Dorsolateral prefrontal cortex (tissue), 122 donors: ENCODE measurements at places on chromosomes 12 and 14.

DNA sequence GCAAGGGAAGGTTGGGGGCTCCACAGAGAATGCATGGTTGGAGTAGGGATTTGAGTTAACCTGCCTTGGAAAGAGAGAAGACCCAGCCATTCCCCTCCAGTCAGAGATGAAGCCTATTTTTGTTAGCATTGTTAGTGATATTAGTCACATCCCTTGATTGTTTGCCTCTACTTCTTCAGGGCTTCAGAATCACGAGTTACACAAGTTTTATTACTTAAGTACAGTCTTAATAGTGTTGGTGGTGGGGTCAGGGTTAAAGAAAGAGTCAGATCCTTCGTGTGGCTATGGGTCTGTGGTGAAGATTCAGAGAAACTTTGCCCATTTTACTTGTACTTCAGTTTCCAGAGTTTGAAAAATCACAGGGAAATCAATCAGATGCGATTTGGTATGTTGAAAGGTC, 363.1 kb downstream of the LRIG3 start:
- DNase-seq, result no peak

- DNase-seq, result no peak
These were observed 1304.0 kb upstream of the SEL1L start for GRCh38 chr14:82837611-82838140.

DNA sequence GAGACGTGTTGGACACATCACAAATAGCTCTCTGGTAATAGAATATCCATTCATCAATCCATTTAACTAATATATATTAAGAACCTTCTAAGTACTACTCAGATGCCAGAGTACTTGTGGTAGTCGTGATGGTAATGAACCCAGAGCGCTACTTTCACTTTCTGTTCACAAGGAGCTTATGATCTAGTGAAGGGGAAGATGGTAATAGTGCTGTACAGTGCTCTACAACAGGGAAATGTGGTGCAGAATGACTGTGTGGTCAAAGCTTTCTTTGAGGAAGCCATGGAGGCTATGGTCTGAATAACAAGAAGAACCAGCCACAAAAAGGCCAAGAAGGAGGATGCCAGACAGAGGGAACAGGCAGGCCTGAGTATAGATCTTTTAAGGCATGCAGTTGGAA, 212.0 kb downstream of the PTPRO start:
- no peak for DNase-seq

DNA sequence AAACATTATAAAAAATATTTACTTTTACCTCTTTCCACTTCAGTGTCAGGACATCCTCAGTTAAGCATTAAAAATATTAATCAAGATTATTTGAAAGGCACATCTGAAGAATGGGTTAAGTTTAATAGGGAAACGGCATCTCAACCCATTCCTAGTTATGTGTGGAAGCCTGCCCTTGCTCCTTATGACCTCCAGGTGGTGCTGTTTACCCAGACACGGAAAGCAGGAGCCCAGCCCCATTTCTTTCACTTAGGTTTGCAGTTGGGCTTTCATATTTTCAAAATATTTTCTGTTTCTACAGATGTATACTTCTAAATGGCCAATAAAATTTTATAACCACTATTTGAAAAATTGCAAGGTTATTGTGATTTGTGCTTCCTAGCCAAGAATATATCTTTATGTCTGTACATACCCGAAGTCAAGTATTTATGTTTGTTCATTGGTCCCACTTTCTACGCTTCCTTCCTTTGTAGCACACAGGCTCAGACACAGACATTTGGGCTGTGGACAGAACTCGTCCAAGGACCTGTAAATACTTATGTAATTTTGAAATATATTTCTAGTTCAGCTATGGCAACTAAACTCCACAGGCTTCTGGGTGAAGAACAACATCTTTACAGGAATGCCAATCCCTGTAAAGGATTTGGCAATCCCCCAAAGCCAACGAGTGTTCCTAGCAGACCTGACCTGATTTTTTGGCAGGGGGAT, 247.1 kb downstream of the AKAP6 start:
- DNase-seq, result peak; percentile 72

- no peak for DNase-seq
These were observed 14.3 kb upstream of the ATP23 start for GRCh38 chr12:57927086-57927485.

GRCh38 chr14:102875652-102876051, 46.8 kb upstream of the AMN start:
- DNase-seq, result no peak

- DNase-seq, result no peak
These were observed 114.5 kb downstream of the PHLDA1 start for GRCh38 chr12:75917083-75917482.

- no peak for DNase-seq
These were observed 9.4 kb downstream of the ZBTB42 start for GRCh38 chr14:104810316-104810715.

DNA sequence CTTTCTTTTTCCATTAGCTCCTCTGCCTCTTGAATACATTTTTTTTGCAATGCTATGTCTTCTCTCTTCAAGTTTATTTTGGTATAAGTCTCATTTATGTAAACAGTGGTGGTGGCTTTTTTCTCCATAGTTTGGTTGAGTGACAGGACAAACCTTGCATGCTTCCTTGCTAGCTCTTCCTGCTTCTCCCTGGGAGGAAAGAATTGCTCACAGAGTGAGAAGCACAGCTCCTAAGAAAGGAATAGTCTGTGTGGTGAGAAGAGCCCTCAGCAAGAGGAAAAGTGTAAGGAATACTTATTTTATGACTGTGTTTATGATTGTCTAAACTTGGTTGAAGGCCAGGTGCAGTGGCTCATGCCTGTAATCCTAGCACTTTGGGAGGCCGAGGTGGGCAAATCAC, 11.5 kb downstream of the CCDC175 start:
- DNase-seq, result no peak

- no peak for DNase-seq
These were observed 34.2 kb downstream of the ARID4A start for GRCh38 chr14:58332561-58332960.

DNA sequence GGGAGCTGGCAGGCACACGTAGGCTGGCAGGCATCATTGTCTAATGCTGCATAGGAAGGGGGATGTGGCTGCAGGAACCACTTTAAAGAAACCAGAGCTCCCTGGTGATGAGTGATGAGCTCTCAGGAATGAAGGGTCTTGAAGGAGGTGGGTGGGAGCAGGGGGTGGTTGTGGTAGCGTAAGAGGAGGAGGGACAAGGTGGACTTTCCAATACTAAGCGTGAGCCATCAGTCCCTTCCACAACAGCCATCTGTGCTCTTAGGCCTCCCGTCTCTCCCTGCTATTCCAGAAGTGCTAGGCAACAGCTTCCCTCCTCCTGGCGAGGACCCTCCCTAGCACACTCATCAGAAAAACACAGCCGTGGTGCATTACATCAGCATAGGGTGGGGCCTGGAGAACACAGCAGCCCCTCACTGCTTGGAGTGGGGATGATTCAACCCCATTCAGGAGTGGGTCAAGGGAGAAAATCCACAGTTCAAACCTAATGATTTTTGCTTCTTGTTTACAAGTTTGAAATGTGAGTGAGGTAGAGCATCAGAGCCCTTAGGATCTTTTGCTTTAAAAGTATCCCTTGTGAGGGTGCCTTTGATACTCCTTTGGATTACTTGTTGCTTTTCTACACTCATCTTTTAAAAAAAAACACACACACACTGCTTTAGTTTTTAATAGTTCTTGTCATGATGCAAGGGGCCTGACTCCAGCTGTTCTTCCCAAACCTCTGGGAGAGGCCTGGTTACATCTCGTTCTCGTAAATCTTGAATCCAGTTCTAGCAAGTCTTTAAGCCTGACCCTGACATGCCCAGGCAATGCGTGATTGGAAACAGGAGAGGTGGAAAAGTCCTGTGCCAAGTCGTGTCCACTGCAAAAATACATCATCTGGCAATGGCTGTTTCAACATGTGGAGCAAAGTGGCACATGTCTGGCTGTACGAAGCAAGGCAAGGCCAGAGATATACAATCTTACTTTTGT, 356.4 kb upstream of the DDHD1 start:
- DNase-seq, result no peak

GRCh38 chr12:123031171-123031845, 50.8 kb downstream of the ARL6IP4 start:
- no peak for DNase-seq

DNA sequence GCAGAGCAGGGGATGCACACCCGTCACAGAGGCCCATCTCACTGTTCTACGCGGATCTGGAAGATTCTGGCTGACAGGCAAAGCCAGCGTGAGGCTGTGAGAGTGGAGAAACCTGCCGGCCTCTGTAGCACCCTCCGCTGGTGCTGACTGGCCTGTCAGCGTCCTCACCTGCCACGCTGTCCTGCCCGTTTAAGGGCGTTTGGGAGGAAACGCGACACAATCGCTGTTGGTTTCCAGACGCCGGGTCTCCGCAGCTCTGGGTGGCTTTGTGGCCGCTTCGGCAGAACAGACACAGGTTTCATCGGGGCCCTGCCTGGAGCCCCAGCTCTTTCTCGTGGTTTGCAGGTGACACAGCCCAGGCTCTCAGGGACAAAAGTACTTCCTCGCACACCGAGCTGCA, 70.6 kb downstream of the NOC4L start:
- DNase-seq, result no peak

DNA sequence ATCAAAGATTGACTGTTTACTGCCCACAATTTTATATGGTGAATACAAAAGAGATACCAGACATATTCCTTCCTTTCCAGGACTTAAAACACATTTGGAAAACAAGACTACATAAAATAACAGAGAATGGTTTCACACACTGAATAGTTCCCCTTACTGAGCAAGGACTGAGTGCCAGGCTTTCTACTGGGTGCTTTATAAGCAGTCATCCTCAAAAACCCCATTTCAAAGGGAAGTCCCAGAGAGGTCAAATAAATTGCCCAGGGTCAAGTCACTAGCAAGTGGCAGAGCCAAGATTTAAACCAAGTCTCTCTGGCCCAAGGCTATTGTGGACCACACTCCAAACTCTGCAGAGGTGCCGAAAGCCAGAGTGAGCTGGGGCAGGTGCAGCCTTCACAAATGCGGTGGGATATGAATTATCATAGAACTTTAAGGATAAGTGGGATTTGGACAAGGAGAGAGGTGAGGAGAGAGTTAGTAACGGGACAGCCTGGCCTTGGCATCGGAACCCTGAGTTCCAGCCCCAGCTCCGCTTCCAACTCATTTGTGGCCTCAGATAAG, 9.1 kb upstream of the RPAP3 start:
- no peak for DNase-seq

DNA sequence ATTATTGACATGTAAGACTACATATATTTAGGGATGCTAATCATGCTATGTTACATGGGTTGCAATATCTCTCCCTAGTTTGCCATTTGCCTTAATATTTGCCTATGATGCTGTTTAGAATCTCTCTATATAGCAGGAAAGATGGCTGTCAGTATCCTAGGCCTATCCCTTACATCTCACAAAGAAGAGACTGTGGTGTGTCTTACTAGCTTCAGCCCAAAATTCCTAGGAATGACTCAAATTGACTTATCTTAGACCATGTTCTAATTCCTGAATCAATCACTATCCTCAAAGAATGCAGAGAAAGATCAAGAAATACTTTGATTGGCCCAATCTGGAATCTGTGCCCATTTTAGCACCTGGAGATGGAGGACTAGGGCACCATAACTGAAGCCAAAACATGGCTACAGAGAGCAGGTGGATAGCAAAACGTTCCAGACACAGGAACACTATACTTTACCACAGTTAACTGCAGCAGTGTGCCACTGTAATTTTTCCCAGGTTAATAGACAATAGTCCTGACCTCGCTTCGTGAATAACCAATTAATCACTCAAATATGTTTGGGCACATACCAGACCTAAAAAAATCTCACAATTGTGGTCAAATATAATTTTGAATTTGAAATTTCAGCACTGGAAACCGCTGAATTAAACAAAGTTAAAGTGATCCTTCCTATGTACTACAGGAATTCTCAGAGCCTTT, 32.7 kb upstream of the GLIPR1 start:
- DNase-seq, result no peak

DNA sequence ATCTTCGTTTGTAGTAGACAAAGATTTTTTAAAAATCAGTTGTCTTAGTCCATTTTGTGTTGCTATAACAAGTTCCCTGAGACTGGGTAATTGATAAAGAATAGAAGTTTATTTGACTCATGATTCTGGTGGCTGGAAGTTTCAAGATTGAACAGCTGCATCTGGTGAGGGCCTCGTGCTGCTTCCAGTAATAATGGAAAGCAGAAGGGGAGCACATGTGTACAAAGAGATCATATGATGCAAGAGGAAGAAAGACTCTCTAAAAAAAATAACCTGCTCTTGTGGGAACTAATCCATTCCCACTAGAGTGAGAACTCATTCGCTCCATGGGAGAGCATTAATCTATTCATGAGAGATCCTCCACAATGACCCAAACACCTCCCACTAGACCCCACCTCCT, 24.8 kb downstream of the MUCL1 start:
- DNase-seq, result no peak

DNA sequence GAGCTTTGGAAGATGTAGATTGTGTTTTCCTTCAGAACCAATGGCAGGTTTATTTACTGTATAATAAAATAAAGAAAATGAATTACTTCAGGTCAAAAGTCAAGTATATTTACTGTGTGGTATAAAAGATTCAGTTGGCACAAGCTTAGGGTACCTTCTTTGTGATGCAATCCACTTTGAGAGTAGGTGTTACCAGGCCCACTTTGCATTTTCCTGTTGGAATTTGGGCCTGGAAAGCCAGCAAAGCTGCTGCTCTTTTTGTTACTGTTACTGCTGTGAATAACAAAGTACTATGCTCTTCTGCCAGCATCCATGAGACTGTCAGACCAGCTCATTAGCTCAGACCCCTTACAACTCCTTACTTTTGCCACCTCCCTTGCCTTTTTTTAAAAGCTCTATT, 649.0 kb upstream of the SEL1L start:
- DNase-seq, result no peak

DNA sequence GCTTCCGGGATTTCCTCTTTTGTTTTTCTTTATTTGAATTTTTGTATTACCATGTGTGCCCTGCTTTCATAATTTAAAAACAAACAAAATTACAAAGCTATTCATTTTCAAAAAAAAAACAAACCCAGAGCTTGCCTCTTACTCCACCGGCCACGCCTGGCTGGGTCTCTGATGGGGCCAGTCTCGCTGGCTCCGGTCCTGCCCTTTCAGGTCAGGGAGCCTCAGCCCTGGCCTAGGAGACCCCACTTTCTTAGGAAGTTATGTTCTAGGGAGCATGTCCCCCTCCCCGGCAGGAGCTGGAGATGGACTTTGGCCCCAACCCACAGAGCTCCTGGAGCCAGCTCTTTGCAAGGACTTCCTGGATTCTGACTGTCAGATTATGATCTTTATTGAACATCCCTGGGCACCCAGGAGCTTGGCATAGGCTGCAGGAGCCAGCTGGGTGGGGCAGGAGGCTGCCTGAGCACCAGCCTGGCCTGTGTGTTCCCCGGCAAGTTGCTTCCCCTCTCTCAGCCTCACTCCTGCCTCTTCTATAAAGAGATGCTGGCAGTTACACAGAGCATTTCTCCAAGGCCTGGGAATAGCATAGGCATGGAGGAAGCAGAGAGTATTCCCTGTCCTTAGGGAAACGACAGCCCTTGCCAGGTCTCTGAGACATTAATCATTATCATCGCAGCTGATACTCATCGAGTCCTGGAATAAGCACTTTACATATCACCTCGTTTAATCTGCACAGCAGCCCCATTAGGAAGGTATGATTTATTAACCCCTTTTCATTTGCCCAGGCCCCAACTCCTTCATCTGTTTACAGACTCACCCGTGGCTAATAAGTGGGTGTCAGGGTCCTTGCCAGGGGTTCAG, 3.5 kb downstream of the DEGS2 start:
- peak; percentile 73 for DNase-seq
